Astrocyte (in vitro differentiated cells and primary cell): ENCODE measurements at places on chromosomes 12 and 14. TPM values are rescaled to one million over a fixed set of nuclear protein-coding genes. Genes with fewer than 3 reads are reported as not detected.

The PRB2 gene
- total RNA-seq: not detected in 2 replicates

The SPTLC2 gene
- 51.2 and 55.9 TPM in 2 replicates for total RNA-seq

The NOS1 gene
- 0.05 TPM in 1 of 2 replicates, not detected in the other for total RNA-seq

The CLEC1B gene
- not detected in 2 replicates for total RNA-seq

The CCDC177 gene
- total RNA-seq: not detected in 2 replicates

The RPL6 gene
- 1,024 and 1,136 TPM in 2 replicates for total RNA-seq

The PTPRR gene
- 1.3 and 1.4 TPM in 2 replicates for total RNA-seq

The NRIP2 gene
- not detected in 2 replicates for total RNA-seq

The RGS6 gene
- total RNA-seq: 0.34 TPM in 1 of 2 replicates, not detected in the other

The ANAPC7 gene
- 50.7 and 54.1 TPM in 2 replicates for total RNA-seq

The FAM181A gene
- not detected in 2 replicates for total RNA-seq

The KITLG gene
- total RNA-seq: 15.9 and 21.7 TPM in 2 replicates

The DIO3 gene
- total RNA-seq: 0.46 and 0.79 TPM in 2 replicates

The TXNDC16 gene
- total RNA-seq: 1.7 and 1.9 TPM in 2 replicates

The SRRM4 gene
- total RNA-seq: 0.30 and 0.46 TPM in 2 replicates

The APOLD1 gene
- 0.38 and 0.70 TPM in 2 replicates for total RNA-seq

The NKX2-8 gene
- total RNA-seq: not detected in 2 replicates

The SDR39U1 gene
- 27.6 and 28.1 TPM in 2 replicates for total RNA-seq

The TSFM gene
- total RNA-seq: 26.6 and 30.0 TPM in 2 replicates

The ASB2 gene
- 0.25 TPM in 1 of 2 replicates, not detected in the other for total RNA-seq
